ENCODE measurements at places on chromosomes 7 and 10.
A peak's percentile ranks its signal among the peaks of the same experiment; 100 is the strongest.

DNA sequence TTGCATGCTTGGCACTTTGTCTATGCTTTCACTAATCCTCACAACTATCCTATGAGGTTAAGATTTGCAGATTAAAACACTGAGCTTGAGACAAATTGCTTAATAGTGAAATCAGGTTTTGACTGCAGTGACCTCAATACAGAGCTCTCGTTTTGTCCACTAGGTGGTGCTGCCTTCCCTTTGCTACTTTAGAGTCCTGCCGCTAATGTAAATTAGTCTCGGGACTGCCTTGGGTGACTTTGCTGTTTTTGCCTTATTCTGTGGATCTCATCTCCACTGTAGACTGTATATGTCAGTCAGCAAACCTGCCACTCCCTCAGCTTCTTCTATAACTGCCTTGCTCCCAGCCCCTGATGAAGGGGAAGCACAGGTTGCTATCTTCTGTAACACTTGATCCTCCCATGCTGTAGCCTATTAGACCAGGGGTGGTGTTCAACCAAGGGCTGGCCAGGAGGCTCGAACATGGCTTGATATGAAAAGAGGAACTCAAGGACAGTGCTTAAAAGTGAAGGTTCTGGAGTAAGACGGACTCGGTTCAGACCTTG is 26.0 kb downstream of the ASB4 start:
- peak; percentile 64 for DNase-seq

DNA sequence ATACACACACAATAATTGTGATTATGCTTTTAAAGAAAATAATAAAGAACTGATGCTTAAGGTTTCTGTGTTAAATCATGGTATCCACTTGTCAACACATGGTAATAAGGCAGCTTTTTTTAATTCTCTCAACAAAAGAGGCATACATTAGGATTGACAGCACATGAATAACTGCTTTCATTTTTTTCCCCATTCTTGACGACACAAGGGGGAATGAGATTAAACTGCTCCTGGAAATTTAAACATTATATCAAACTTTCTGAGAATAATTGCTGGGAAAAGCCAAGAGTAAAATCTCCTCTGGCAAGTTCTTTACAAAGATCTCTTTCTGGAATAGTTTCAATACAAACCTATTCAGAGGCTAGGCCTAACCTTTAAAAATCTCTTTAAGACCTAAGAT is 99.0 kb upstream of the GPR22 start:
- no peak for DNase-seq

DNA sequence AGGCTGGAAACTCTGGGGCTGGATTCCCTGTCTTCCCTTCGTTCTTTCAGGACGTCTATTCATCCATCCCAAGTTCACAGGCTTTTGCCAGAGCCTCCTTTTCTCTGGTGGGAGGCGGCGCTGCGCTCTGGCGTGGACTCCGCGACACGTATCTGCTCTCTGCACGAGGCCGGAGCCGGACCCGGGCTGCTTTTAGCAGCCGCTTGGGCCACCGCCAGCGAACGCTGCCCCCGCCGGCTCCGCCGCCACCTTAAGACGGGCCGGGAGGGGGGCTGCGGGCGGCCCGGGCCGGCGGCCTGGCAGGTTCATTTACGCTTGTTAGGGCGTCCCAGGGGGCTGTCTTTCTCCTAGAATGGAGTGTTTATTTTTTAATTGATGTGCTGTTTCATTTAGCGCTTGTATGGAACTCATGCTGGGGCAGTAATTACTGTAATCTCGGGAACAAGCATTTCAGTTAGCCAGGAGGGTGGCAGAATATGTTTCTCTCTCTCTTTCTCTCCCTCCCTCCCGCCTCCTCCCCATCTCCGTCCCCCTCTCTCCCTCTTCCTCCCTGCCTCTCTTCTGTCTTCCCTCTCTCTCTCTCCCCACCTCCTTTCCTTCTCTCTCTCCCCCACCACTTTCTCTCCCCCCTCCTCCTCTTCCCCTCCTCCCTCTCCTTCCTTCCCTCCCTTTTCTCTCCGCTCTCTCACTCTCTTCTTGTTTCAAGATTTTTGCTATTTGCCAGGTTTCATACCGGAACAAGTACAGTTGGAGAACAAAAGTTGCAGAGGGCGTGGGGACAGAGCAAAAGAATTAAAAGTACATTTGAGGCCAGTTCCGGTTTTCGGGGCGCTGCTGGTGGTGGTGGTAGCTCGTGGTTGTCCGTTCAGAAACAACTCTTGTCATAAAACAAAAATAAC is 1.3 kb upstream of the FZD8 start:
- DNase-seq, result peak; percentile 69

DNA sequence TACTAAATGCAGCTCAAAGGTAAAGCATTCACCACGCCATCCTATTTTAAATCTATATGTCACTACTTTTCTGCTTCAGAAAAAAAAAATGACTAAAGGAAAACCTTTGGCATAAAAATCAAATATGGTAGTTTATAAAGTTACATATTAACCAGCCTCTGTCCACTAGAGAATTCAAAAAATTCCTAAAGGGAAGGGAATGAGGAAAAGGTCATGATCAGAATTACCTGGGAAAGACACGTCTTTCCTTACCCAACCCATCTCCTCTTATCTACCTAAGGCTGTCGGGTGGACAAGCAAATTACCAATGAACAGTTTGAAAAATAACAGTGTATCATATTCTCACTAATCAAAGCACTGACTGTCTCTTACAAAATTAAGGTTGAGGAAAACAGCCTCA is 100.7 kb upstream of the TMEM106B start:
- no peak for DNase-seq

DNA sequence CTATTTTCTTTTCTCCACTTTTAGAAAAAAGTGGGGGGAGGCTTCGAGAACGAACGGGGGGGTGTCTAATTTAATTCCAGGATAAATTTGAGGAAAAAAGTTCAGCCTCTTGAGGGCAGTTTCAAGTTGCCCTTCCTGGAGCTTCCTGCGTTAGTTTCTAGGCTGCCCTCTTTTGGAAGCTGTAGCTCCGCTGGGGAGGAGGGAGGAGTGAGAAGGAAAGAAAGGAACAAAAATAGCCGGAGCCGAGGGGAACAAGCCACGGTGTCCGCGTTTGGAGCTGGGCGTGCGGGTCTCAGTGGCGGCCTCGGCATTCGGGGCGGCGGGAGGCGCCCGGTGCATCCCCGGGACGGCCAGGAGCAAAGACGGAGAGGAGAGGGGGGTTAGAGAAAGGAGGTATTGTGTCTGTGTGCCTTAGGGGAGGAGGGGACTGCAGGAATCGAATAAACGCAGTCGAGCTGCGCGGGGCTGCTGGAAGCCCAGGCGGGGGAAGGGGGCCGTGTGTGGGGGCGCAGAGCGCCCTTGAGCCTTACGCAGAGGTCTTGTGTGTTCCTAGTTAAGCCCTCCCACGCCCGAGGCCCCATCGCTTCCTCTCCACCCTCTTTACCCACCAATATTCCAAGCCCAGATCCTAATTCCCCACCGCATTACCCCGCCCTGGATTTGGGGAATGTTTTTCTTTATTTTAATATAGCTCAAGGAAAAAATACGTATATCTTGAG is 2.0 kb upstream of the TNRC18 start:
- peak; percentile 65 for DNase-seq

GRCh38 chr7:64892666-64893309 is 10.3 kb upstream of the ZNF273 start:
- DNase-seq, result no peak

DNA sequence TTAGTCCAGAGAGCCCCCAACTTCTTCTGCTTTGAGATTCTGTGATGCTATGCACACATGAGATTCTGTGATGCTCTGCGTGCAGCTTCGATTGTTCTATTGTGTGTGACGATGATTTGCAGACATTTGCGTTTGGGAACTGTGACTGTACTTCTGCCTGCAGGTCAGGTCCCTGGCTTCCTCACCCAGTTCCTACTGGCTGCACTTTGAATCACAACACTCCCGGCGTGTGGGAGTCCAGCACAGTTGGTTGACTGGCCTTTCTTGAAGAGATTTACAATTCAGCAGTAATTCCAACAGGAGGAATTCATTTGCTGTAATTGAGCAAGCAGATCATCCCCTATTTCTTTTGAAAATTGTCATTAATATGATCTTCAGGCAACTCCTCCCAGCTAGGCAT is 252.2 kb upstream of the YAE1 start:
- DNase-seq, result no peak

DNA sequence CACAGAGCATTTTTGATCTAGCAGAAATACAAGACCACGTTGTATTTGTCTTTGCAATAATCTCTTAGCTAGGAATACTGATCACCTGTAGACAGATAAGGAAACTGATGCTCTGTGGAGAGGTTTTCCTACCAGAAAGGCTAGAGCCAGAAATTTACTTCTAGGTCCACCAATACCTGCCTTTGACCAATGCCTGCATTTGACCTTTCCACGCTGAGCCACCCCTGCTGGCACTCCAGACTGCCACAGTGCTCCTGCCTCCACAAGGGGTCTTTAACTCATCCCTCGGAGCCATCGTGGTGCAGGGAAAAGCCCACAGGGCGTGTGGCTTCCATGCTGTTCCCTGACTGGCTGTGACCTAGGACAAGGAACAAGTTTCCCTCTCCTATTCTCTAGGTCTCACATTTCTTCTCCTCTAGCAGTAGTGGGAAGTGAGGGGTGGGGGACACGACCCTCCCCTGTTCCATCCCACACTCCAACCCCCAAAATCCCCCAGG is 1.5 kb upstream of the ELN start:
- DNase-seq, result no peak

GRCh38 chr7:71518880-71519279 is 386.9 kb downstream of the GALNT17 start:
- DNase-seq, result no peak

DNA sequence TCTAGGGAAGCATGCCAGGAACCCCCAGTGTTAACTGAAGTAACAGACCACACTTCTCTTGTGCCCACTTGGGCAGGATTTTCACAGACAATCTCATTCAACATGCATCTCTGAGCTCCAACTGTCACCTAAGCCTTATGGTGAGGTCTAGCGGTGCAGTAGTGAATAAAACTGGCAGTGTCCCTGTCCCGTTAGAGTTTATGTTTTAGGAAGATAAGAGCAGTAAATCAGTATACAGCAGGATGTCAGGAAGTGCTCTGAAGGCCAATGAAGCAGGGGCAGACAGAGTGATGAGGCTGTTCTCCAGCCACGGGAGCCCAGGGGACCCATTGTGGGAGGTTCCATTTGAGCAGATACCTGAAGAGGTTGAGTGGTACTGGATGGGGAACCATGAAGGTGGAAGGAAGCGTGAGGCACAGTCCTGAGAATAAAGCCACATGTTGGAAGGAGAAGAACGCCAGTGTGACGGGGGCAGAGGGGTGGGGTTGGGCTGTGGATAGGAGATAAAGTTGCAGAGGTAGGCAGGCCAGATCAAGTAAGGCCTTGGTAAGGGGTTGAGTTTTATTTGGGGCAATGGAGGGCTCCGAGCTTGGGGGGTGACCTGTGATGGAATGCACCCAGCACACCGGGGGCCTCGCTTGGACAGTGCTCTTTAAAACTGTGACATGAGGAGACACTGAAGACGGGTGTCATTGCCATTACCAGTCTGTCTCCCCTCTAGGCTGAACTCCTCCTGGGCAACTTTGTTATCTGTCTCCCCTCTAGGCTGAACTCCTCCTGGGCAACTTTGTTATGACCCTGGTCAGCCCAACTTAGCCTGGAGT is 6.6 kb downstream of the GDF10 start:
- DNase-seq, result no peak

- DNase-seq, result no peak
Measured at GRCh38 chr7:16393862-16394422, 27.4 kb downstream of the CRPPA start.

GRCh38 chr10:128274938-128275337 is 148.7 kb upstream of the MKI67 start:
- DNase-seq, result no peak

DNA sequence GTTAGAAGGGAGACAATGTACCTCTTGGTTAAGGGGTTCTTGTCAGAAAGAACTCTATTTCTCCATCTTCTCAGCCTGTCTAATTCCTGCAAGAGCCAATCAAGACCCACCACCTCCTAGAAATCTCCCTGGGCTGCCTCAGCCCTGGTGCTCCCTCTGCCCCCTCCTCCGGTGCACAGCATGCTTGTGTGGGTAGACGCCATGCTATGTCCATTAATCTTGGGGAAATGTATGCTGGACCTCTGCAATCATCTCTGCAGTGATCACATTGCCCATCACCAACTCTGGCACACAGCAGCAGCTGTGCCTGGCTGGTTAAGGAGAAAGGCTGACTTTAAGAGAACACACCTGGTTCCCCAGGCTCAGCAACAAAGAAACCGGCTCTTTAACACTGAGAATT is 37.3 kb downstream of the SH3PXD2A start:
- no peak for DNase-seq

DNA sequence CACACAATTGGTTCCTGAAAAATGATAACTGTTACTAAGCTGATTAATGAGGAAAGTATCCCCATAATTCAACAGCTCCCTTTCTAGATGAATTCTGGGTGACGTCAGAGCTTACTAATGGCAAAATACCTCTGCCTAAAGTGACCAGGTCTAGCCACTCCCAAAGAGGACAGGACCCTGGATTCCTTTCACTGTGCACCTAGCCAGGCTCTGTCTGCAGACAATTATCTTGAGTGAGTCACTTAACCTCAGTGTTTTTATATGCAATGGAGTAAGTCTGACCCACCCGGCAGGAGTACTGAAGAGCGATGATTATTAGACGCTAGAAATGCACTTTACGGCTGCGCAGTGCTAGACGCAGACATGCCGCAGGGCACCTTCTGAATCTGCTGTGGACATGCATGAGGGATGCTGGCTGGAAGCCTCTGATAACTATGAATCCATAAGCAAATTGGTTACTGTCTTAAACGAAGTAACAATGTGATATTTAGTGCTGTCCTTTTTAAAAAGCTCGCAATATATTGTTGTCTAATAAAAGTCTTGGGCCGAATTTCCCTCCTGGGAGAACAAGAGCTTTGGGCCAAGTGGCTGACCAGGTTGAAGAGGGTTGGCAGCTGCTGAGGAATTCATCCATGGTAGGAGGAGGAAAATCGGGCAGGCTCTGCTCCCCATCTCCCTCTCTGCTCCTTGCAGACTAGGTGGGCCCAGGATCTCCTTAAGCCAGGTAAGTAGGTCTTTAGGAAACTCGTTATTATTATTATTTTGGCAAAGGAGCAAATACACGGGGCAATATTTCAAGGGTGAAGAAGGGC is 4.6 kb upstream of the INPP5A start:
- no peak for DNase-seq

GRCh38 chr10:11598712-11599397 is 12.6 kb downstream of the USP6NL start:
- DNase-seq, result no peak

GRCh38 chr7:106277976-106278375 is 6.8 kb downstream of the NAMPT start:
- no peak for DNase-seq

DNA sequence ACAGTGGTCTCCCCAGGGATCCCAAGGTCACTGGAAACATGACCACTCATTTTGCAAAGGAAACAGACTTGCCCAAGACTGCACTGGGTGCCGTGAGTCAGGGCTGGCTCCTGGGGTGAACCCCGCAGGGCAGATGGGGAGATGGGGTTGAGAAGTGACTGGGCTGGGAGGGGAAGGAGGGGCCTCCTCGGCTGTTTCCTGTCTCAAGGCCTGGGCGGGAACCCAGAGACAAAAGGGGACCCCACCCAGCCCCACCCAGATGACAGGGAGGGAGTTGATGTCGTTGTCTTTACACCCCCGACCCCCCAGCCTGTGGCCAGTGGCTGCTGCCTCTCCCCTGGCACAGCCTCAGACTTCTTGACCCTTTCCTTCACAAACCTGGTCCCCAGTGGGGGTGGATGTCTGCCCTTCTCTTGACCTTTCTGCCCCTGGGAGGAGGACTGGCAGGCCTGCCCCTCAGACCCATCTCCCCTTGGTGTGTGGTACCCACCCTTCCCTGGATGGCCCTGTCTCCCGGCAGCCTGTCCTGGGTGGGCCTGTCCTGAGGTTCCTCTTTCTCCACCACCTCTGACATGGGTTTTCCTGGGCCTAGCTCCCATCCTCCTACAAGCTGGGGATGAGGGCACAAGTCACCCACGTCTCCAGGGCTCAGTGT is 1.4 kb downstream of the MYO1G start:
- peak; percentile 18 for DNase-seq

GRCh38 chr10:131168238-131168875 is 143.2 kb downstream of the TCERG1L start:
- DNase-seq, result no peak
